ENCODE measurements at places on chromosomes 1 and 21.
A peak's percentile ranks its signal among the peaks of the same experiment; 100 is the strongest.

DNA sequence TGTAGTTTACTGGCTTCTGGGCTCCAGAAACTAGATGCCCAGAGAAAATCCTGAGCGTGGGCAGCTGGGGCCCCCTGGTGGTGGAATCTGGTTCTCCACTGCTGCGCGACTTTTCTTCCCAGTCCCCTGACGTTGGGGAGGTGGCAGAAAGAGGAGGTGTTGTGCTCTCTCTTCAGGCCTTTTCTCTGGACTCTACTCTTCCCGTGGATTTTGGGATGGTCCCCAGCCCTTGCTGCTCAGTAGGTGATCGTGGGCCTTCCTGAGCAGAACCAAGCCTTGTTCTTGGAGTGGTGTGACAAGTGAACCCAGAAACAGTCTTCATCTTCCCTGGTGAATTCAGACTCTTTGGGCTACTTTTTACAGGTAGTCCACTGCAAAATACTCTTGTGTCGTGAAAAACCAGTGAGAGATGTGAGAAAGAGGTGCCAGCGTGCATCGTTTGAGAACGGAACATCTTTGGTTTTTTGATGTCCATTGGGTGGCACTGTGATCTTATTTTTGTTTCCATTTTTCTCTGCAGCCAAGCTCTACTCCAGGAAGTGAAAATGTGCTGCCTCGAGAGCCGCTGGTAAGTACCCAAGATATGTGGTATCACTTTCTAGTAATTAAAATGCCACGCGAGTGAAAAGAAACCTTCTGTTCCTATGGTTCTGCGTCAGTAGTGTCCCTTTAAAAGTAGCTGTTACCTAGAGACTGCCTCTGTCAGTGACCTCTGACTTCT lies 20.2 kb downstream of the PEX14 start:
- DNase-seq, result peak; percentile 87

DNA sequence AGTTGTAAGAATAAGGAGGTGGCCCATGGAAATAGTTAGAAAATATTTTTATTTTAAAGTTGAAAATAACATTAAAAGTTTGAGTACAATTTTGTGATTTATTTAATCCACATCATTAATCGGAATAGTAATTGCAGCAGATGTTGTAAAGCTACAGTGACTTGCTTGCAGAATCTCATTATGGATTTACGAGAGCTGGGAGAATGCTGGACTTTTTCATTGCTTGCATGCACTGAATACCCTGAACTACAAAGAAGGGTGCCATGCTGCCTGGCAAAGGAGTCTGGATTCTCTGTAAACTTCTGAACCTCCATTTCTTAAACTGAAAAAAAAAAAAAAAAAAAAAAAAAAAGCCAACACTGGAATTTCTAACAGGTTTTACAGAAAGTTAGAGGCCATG lies 26.5 kb downstream of the WDR64 start:
- no peak for DNase-seq

DNA sequence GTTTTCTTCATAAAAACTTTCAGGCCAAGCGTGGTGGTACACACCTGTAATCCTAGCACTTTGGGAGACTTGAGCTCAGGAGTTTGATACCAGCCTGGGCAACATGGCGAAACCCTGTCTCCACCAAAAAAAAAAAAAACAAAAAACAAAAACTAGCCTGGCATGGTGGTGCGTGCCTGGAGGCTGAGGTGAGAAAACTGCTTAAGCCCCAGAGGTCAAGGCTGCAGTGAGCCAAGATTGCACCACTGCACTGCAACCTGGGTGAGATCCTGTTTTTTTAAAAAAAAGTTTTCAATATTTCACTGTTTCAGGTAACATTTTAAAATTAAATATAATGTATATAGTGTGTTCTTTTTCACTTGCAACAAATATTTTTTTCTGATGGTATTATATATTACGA lies 13.5 kb upstream of the B3GALT2 start:
- DNase-seq, result no peak

- DNase-seq, result no peak
Measured at GRCh38 chr1:197837911-197838310, 62.6 kb upstream of the DENND1B start.

- no peak for DNase-seq
Measured at GRCh38 chr1:190168116-190168892, 309.4 kb downstream of the BRINP3 start.

GRCh38 chr1:38787041-38787440 lies 72.5 kb downstream of the RRAGC start:
- DNase-seq, result no peak

- DNase-seq, result no peak
Measured at GRCh38 chr1:187924252-187924651, 1095.5 kb downstream of the PLA2G4A start.

- DNase-seq, result no peak
Measured at GRCh38 chr21:45254460-45254930, 33.2 kb downstream of the POFUT2 start.

- peak; percentile 38 for DNase-seq
Measured at GRCh38 chr1:9473032-9473807, 66.0 kb upstream of the SLC25A33 start.

DNA sequence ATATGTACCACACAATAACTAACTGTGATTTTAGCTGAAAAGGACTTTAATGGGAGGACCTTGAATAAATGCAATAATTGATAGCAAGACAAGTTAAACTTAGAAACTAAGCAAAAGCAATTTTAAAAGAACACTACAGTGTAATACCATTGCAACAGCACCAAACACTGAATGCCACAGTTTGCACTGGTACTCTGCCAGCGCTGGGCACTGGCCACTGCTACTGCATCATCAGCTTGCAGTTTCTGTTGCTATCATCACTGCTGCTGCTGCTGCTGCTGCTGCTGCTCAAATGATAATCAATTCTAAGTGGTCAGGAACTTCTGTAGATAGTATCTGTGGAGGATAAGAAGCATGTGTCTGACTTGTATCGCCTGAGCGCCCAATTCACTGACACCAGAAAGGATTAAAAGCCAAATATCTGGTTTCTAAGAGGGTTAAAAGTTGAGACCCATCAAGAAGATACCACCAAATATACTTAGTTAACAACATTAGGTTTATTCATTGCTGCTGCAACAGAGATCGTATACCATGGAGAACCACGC lies 306.9 kb downstream of the LRRC40 start:
- no peak for DNase-seq

- no peak for DNase-seq
Measured at GRCh38 chr1:201038186-201038876, 14.8 kb upstream of the KIF21B start.

DNA sequence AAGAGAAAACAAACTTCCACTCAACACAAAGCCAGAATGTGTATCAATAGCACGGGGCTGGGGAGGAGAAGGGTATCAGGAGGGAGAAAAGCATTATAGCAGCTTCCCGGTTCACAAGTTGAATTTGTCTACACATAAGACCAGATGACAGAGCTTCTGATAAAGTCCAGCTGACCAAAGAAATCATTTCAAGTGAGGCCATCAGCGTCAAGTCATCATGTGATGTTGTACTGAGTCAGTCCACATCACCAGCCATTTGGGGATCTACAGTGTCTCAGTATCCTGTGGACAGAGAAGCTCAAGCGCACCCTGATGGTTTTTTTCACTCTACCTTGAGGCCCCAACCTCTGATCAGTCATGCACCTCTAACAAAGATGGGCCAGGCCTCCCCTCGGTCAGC lies 33.0 kb downstream of the SETD4 start:
- no peak for DNase-seq

DNA sequence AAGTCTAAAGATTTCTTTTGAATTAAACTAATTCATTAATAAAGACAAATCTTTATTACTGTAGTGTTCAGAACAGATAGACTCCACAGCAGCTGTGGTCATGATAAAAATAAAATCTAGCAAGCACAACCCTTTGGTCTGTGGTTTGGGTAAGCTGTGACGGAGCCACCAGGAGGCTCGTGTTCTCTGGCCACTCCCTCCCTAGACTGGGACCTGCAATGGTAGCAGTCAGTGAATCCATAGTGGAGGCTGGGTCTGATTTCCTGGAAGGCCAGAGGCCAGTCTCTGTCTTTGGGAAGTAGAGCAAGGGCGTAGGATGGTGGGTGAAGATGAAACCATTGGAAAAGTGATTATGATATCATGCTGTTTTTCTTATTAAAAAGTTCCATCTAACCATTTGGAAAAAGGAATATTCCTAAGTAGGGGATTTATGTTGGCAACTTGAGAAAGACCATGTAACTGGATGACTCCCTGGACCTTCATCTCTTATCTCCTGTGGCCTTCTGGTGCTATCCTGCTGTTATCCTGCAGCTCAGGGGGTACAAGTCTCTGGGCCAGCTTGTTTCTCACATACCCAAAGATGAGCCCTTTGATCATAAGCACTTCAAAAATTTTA lies 39.0 kb downstream of the TENT5C start:
- DNase-seq, result peak; percentile 86

DNA sequence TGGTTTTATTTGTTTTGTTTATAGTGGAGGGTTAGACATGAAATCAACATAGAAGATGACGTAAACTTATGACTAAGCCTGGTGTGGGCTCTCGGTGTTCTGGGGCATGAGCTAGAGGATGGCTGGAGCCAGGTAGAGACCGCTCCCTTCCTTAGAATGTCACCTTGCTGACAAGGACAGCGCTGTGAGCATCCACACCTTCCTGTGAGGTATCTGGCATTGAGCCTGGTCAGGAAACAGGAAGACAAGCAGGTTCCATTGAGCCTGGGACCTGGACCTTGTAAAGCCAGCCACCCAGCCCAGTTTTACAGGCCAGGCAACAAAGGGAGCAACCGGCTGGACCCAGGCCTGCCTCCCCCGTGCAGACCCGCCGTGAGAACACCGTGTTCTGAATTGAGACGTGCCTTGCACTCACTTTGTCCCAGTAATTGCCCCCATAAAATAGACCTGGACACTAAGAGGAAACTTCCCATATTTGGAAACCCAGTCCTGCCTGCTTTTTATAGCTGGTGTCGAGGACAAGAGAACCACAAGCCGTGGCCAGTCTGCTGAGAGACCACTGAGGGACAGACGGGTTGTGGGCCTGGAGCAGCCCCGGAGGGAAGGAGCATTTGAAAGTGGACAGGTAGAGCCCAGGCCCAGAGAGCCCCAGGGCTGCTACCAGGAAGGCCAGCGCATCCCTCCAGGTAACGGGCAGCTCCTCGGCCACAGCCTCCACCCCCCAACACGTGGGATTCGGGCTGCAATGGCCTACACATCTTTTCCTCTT lies 78.0 kb downstream of the PDE9A start:
- DNase-seq, result no peak
